ENCODE measurements at places on chromosomes 2 and 18.

DNA sequence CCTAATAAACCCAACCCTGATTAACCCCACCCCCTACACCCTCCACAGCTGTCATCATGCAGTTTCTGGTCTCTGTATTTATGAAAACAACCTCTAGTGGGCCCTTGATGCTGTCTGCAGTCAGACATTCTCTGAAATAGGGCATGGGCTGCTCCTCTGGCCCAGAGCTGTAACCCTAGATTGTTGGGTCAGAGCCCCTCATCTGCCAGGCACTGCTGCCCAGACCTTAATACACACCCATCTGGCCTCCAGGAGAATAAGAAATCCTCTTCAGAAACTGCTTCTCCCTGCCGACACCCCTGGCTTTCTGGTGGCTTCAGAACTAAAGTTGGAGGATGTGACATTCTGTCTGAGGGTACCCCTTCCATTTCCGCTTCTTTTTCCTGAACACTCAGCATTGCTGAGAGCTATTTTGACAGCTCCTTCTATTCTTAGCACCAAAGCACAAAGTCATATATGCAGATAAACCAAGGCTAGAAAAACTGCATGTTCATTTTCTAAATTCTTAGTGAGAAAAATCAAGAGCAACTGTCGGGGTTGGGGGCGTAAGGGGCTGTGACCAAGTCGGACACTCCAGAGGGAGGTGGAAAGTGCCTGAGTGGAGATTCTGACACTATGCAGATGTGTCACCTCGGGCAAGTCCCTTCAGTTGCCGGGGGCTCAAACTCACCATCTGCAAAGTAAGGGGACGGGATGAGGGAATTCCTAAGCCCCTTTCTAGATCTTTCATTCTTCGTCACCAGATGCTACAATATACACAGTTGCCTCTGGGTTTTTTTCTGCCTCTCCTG lies 28.7 kb downstream of the SRSF7 start:
- no peak for DNase-seq

DNA sequence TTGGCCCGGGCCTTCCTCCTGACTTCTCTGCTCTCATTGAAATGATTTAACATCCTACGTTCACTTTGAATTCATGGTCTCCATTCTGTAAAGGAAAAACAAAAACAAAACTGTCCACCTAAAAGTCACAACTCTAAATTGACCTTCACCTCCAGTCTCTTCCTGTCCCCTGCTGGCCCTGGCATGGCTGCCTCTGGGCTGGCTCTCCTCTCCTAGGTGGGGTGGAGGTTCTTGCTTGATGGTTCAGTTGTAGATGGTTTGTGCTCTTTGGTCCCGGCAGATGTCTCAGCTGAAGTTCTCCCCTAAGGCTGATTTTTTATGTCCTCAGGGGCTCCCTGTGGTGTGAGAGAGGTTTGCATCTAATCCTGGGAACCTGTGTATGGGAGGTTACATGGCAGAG lies 121.1 kb downstream of the ACKR3 start:
- no peak for DNase-seq

DNA sequence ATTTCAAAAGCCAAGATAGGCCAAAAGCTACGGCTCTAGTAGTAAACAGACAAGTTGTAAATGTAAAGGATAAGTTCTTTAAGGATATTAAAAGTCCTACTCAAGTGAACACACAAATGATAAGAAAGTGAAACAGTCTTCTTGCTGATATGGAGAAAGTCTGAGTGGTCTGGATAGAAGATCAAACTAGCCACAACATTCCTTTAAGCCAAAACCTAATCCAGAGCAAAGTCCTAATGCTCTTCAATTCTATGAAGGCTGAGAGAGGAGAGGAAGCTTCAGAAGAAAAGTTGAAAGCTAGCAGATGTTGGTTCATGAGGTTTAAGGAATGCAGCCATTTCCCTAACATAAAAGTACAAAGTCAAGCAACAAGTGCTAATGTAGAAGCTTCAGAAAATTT lies 111.7 kb upstream of the ZEB2 start:
- DNase-seq: no peak

DNA sequence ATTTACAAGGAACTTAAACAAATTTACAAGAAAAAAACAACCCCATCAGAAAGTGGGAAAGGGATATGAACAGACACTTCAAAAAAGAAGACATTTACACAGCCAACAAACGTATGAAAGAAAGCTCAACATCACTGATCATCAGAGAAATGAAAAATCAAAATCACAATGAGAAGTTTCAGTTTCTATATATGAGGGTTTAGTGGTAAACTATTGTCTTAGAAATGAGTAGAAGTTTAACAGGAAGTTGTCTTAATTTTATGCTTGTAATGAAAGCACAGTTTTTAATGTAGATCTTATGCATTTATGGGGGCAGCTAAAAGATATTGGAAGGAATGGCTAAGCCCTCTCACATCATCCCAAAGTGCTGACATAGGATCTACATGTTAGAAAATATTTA lies 325.4 kb downstream of the ERBB4 start:
- DNase-seq: no peak

- no peak for DNase-seq
Measured at GRCh38 chr2:192407692-192408091, 213.0 kb upstream of the TMEFF2 start.

DNA sequence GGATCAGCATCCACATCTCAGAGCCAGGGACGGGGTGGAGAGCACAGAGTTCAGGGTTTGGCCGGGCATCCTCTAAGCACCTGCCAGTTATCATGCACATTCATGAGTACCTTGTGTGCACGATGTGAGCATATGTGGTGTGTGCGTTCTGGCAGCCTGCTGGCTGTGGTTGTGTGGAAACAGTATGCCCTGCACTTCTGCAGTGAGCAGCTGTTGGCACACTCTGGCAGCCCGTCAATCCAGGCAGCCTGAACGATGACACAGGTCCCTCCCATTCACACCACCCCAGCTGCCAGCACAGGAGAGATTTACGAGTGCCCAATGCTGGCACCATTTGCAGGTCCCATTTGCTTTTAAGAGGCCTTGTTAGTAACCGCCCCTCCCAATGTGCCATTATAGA lies 74.2 kb downstream of the CD8B2 start:
- DNase-seq: no peak

DNA sequence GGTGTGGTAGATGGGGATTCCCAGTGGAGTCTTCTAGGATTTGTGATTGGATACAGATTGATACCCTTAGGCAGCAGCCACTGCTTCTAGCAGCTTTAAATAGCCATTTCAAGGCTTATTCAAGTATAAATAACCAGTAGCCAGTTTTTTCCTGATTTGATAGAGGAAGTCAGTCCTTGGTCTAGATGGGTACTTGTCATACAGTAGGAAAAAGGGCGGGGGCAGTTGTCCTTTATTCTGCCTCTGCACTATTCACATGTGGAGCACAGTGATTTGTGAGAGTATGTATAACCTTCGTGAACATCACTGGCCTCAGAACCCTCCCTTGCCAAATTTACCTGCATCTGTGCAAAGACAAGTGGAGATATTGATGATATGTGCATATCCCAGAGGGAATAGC lies 6.8 kb downstream of the PPP1CB start:
- no peak for DNase-seq

- DNase-seq: no peak
Measured at GRCh38 chr2:6310256-6311215, 555.2 kb downstream of the CMPK2 start.

DNA sequence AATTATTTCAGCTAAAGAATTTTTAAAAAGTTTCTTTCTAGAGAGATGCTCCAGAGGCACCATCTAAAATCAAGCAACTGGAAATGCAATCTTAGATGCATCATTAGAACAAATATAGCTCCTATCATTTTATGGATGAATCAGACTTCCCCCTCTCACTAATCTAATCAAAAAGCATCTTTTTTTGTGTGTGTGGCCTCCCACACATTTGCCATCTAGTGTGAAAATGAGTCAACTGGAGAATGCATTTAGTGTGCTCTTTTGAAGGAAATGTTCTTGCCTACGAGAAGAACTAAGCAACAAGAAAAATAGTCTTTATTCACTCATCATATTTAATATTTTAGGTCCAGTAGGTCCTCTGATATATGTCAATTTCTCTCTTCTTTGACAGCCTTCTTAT lies 39.5 kb upstream of the FIGN start:
- no peak for DNase-seq

DNA sequence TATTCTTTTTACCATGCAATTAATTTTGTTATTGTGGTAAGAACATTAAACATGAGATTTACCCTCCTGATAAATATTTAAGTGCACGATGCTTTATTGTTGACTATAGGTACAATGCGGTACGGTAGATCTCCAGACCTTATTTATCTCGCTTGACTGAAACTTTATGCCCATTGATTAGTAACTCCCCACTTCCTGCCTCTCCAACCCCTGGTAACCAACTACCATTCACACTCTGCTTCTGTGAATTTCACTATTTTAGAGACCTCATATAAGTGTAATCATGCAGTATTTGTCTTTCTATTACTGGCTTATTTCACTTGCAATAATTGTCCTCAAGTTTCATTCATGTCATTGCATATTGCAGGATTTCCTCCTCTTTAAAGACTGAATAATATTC lies 195.7 kb upstream of the ID2 start:
- DNase-seq: no peak

- no peak for DNase-seq
Measured at GRCh38 chr2:73176205-73176880, 26.0 kb upstream of the NOTO start.

- DNase-seq: no peak
Measured at GRCh38 chr2:12675352-12675795, 41.4 kb upstream of the TRIB2 start.

GRCh38 chr2:1635823-1636222 lies 108.5 kb downstream of the PXDN start:
- no peak for DNase-seq

GRCh38 chr2:161233858-161234431 lies 73.7 kb downstream of the TANK start:
- DNase-seq: no peak

- no peak for DNase-seq
Measured at GRCh38 chr2:107132070-107132469, 246.1 kb upstream of the ST6GAL2 start.

GRCh38 chr18:8709248-8710059 lies 4.1 kb downstream of the MTCL1 start:
- no peak for DNase-seq

- DNase-seq: no peak
Measured at GRCh38 chr2:215742021-215742420, 271.3 kb downstream of the MREG start.

Measured in 8988T (cell line).